ENCODE measurements at places on chromosomes 12 and 14.
A peak's percentile ranks its signal among the peaks of the same experiment; 100 is the strongest.

DNA sequence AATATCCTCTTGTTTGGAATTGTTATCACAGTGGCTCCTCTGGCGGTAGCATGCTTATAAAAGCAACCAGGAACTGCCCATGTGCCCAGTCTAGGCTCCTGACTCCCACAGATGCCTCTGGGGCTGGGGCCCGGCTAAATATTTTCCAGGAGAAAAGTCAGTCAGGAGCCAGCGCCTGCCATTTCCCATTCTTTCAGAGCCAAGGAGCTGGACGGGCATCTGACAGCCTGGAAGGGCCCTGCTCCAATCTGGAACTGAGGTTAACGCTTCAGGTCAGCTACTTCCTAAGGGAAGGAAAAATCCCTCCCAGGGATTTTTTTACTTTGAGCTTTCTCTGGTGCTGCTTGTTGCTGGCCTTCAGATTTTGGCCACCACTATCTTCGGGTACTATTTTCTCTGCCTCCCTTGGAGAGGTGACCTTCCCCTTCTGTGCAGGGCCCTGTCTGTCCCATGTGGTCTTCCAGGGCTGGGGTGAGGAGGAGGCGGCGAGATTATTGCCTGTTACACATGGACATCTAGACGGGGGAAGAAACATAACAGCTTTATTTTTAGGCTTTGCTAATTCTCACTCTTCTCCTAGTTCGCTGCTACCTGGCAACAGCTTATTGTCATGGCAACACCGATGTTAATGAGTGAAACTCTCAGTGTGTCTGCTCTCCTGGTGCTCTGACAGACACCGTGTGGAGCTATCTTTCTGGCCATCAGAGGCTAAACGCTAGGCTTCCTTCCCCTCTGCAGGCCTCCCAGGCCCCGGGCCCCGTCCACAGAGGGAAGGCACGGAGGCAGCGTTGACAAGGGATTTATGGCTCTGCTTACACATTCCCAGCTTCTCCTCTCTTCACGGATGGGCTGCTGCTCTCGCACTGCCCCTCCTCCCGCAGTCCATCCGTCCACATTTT, 160.4 kb downstream of the CACNA1C start:
- no peak for DNase-seq

DNA sequence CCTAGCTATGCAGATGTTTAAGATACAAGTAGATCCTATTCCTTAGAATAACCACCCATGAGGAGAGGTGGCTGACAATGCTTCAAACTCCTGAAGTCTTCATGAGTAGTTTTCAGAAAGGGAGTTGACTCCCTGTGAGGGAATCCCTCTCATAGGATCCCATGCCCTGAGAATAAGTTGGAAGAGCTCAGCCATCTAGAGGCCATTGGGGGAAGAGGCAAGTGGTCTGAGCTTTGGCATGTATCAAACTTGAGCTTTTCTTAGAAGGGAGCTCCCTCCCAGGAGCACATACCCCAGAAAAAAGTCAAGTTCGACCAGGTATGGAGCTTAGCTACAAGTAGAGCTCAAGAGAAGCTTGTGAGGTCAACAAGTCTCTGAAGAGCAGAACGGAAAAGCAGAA, 165.7 kb upstream of the RBM19 start:
- DNase-seq, result no peak

DNA sequence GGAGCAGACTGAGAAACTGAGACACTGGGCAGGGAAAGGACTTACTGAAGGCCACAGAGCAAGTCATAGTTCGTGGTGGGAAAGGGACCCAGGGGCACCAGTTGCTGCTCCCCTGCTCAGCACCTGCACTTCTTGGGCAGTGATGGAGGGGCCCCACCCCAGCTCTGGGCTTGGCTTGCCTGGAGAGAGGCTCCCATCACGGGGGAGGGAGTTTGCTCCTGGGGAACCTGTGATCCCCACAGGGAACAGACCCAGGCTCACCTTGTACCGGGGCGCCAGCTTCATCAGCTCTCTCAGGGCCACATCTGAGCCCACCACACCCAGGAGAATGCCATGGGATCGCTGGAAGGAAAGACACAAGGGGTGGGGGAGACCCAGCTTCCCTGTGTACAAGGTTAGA, 39.8 kb downstream of the CACNA2D4 start:
- DNase-seq, result no peak

DNA sequence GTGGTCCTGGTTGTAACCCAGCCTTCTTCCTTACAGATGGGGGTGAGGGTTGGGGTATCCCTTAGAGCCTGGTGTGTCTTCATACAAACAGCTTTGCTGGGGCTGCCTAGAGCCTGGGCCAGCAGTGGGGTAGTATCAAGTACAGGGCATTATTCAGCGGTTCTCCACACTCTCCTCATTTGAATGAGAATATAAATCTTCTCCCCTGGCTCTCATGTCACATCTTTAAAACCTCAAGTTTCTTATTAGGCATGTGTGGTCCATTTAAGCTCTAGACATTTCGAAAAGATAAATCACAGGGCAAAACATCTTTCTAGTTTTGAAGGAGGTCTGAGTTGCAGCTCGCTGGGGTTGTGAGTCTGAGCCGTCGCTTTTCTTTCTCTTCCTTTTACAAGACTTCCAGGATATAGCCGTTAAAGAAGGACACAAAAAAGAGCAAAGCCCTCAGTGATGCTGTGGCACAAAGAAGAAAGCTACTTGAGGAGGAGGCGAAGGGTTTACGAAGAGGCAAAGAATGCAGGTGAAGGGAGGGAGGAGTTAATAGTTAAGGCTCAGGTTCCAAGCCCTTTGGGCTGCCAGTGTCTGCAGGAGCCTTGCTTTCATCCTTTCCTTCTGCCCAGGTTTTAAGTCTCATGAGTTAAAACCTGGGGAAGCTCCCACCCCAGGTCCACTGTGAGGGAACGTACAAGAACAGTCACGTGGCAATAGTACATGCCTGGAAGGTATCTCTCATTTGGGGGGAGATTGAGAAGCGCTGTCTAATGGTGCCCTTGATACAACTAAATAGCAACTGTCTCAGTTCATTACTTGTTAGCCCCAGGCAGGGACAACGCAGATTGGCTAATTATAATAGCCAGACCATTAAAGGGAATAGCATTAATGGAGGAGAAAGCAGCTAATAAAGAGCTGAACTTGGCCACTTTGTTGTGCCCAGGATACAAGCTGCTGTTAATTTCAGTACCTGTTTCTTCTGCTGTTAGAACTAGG, 94.2 kb downstream of the ETV6 start:
- no peak for DNase-seq

- DNase-seq, result no peak
These were observed 18.3 kb downstream of the RTL1 start for GRCh38 chr14:100885196-100885595.

- no peak for DNase-seq
These were observed 215.6 kb downstream of the FSCB start for GRCh38 chr14:44291366-44291915.

DNA sequence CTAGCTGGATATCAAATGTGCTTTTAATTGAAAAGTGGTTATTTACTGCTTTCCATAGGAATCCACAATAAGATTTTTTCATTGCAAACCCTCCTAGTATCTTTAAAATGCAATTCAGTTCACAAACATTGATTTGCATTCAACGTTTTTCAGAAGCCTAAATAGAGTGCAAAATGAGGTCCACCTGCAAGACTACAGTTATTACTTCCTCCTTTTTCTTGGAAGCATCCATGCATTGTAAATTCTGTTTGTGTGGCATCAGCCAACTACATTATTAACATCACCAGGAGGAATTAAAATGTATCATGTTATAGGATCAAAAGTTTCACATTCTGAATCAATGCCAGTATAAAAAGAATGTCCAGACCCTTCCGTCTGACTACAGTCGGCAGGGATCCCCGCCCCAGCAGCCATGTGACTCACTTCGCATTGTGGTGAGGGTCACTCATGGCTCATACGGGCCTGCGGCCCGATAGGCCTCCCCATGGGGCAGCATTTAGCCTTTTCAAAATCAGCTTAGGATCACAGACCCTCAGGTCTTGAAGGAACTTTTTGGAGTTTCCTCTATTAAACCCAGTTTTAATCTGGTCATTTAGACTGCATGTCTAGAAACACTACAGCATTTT, 46.3 kb downstream of the NTF3 start:
- DNase-seq, result no peak

- DNase-seq, result no peak
These were observed 24.1 kb downstream of the OR6S1 start for GRCh38 chr14:20617138-20618003.

GRCh38 chr12:114916124-114916523, 232.1 kb upstream of the TBX3 start:
- DNase-seq, result no peak

DNA sequence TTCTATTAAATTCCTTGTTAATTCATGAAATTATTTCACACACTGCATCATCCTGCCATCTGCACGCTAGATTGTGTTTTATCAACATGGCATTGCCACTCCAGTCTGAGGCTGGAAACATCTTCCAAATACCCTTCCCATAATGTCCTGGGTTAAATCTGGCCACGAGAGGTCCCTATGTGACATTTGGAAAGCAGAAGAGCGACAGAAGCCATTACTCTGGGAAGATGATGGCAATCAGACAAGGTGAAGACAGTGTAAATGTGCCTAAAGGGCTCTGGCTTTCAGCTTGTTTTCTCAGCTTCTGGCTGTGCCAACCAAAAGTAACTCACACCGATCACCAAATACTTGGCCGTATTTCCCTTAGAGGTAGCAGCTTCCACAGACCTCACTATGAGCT, 144.8 kb downstream of the CAPZA3 start:
- no peak for DNase-seq

DNA sequence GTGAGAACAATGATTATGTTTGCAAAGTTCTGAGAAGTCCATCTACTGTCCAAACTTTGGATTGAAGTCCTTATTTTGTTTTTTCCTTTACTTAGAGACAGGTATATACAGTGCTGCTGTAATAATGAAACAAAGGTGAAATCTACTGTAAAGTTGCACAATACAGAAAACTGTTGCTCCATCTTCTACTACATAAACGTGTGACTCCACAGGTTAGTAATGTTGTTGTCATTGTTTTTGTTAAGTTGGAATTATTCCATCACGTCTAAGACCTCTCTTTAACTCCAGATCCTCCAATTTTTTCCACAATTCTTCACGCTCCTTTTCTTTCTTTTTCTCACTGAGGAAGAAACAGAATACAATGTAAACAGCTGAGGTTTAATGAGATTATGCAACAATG, 57.0 kb upstream of the GPHB5 start:
- DNase-seq, result no peak

DNA sequence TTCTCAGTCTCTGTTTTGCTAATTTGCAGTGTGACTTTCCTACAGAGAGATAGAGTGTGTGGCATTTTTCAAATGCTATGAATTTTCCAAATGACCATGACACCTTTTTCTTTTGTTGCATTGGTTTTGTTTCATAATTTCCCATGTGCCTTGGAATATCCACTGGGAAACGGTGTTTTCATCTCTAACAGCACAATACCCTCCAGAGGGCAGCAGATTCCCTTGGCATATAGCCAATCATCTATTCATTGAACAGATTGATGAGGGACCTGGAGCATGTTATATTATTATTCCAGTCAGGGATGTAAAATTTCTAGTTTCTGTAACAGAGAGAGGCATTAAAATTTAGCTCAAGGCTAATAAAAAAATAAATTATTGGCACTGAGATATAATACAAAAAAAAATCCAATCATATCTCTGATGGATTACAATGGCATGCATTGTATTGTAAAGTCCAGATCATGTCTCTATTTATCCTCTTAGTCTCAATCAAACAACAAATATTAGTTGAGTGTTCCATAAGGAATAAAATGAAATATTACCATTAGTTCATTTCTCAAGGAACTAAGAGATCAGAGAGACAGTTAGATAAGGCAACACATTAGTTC, 29.6 kb upstream of the NTN4 start:
- DNase-seq, result no peak

GRCh38 chr12:2583091-2583497, 211.7 kb upstream of the FKBP4 start:
- no peak for DNase-seq

GRCh38 chr14:105173901-105174894, 5.6 kb upstream of the JAG2 start:
- DNase-seq, result peak; percentile 66

DNA sequence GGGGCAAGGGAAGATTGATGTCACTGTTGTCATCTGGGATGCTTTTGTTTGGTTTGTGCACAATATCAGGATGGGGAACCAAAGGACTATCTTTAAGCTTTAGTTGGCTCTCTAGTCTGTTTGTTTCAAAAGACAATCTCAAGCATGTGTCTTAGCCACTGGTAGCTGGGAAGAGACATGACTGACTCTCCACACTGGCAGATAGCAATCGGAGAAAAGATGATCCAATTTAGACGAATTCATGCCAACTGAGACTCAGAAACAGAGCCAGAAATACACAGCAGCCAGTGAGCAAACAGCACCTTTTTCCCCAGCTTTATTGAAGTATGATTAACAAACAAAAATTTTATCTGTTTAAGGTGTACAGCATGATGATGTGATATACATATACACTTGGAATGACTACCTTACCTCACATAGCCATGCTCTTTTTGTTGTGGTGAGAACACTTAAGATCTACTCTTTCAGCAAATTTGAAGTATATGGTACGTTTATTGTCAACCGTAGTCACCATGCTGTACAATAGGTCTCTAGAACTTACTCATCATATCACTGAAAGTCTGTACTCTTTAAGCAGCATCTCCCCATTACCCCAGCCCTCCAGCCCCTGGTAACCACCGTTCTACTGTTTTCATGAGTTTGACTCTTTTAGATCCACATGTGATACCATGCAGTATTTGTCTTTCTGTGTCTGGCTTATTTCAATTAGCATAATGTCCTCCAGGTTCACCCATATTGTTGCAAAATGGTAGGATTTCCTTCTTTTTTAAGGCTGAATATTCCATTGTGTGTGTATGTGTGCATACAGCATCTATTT, 50.6 kb downstream of the DUSP16 start:
- no peak for DNase-seq

DNA sequence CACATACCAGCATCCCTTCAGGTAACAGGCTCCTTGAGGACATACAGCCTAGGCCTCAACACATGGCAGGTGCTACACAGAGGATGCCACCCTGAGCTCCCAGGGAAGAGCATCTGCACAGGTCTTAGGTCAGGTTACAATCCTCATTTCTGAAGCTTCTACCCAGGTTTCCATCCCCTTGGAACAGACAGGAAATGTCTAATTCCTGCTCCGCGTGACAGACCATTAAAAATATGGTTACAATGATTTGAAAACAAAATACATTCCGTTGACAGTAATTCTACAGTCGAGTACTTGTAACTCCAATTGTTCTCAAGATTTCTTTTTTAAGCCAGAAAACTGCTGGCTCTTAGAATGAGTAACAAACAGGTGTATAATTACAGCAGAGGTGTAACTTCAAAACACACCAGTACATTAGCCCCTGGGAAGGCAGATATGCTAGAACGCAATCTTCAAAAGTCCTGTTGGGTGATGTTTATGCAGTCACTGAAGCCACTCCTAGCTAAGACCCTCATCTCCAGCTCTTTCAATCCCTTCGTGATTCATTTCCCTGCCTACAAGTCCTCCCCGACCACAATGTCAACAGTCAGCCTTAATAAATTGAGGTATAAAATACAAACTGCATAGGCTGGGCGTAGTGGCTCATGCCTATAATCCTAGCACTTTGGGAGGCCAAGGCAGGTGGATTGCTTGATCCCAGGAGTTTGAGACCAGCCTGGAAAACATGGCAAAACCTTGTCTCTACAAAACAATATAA, 11.6 kb downstream of the SETD3 start:
- DNase-seq, result no peak

- no peak for DNase-seq
These were observed 95.0 kb downstream of the C12orf75 start for GRCh38 chr12:105425254-105426174.

- no peak for DNase-seq
These were observed 8.1 kb downstream of the L2HGDH start for GRCh38 chr14:50303744-50304471.

- no peak for DNase-seq
These were observed 60.2 kb upstream of the ACTN1 start for GRCh38 chr14:69039288-69039628.
